ENCODE measurements at places on chromosomes 4 and X. TPM values are rescaled to one million over a fixed set of nuclear protein-coding genes. Genes with fewer than 3 reads are reported as not detected.

ARHGAP4 gene
- 24.2 TPM for total RNA-seq

GSX2 gene
- not detected for total RNA-seq

VEGFD gene
- not detected for total RNA-seq

SPANXD gene
- not detected for total RNA-seq

PF4V1 gene
- total RNA-seq, result not detected

EGF gene
- 0.10 TPM for total RNA-seq

All from glomerular endothelial cell (primary cell).